ENCODE measurements at places on chromosomes 3 and 15.

GRCh38 chr3:124092811-124093210 lies 100.9 kb upstream of the ROPN1 start:
- no peak for DNase-seq

- no peak for DNase-seq
Observed at GRCh38 chr3:162718697-162719096, 1222.1 kb downstream of the OTOL1 start.

- no peak for DNase-seq
Observed at GRCh38 chr15:36671017-36671416, 91.6 kb downstream of the CDIN1 start.

DNA sequence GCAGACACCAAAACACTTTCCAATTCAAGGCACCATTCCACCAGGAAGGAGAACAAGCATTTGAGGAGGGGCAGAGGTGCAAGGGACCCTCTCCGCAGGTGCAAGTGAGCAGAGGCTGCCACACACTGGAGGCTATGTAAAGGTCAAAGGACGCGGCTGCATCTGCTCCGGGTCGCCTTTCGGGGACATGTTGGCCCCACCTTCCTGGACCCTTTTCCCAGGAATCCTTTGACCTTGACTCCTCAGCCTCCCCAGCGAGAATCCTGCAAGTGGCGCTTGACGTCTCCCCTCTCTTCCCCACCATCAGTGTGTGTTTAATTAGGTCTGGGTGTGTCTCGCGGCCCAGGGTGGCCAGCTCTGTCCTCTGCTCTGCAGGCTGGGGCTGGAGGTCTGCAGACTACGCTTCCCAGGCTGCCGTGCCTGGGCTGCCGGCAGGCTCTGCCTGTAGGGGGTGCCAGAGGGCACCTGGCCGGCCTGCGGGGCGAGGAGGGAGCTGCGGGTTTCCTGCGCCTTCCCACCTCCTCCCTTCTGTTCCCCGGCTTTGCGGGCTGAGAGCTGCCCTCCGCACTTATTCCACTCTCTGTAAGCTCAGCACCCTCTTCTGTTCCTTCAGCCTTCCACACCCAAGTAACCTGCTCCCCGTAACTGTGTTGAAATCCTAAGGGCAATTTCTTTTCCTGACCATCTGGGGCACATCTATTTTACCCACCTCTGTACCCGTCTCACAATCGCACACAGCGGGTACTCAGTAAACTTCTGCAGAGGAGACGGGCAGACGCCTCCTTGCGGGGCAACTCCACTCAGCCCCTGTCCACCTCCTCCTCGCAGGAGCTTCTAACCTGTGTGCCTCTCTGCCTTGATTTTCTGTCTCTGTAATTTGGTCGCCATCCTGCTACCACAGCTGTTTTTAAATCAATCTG lies 129.8 kb downstream of the NSMCE3 start:
- DNase-seq = peak; percentile 34

DNA sequence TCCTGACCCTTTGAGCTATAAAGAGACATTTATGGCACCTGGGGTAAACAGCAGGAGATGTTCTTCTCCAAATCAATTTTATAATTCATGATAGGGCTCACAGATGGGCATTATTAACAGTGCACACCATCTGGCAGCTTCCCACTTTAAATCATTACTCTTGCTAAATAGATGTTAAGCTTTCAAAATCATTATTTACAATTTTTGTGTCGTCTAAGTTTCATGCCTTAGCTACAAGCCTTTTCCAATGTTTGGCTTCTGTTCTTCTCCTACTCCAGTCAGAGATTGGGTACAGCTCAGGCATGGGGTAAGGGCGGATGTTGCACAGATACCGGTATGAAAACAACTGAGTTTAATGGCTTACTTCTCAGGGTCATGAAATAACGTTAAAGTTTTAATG lies 120.9 kb upstream of the PFN2 start:
- DNase-seq = no peak

DNA sequence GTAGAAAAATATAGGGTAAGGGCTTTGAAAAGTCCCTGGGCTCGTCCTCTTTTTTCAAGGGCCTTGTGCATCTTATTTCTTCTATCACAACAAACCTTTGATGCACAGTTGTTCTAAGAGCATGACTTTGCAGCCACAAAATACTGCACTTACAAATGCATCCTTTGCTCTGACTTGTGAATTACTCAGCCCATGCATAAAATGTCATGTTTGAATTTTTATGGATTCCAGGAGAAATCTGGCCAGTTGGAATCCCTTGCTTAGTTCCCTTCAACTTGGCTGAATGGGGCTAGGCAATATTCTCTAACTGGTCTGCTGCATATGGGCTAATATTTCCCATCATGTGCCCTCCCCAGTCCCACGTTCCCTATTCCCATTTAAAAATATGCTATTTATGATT lies 523.9 kb upstream of the RGMA start:
- DNase-seq = no peak

- no peak for DNase-seq
Observed at GRCh38 chr3:191301017-191301416, 28.2 kb upstream of the CCDC50 start.

DNA sequence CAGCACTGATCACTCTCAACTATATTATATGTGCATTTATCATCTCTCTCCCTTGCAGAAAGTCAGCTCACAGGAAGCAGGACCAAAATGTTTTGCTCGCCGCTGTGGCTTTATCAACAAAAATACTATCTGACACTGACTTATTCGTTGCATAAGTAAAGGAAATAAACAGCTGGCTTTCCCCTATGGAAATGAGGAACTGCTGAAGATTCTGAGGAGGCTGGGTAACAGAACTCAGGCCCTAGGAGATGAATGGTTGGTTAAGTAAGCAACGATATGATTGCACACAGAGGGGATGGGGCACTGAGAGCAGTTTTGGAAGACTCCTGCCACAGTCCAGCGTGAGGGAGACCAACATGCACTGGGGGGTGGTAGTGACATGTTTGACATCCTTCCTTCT lies 181.1 kb downstream of the STT3B start:
- DNase-seq = no peak

DNA sequence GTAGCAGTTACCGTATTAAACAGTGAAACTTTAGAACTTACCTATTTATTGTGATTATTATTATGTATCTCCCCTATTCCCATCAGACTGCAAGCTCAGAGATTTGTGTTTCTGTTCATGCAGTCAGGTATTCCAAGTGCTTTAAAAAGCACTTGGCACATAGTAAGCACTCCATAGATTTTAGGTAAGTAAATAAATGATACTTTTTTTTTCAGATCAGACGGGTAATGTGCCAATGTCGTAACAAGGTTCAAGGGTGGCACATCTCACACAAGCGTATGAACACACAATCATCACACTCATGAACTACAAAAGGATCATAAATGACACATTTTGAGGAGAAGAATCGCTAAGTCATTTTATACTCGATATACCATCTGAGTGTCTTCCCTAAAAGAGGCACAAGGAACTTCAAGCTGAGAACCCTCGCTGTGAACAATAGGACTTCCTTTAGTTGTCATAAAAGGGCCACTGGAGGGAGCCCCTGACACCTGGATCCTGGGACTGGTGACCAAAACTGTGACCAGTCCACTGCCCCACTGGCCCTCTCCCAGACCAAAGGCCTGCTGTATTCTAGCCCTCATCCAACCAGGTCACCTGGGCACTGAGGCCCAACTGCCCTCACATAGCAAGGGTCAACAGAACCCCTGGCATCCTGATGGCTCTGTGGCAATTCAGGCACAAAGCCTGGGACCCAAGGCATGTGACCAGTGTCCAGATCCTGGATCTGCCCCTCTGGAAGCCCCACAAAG lies 32.1 kb downstream of the KIF9 start:
- no peak for DNase-seq

GRCh38 chr3:194536871-194537637 lies 50.3 kb upstream of the ATP13A3 start:
- DNase-seq = no peak

DNA sequence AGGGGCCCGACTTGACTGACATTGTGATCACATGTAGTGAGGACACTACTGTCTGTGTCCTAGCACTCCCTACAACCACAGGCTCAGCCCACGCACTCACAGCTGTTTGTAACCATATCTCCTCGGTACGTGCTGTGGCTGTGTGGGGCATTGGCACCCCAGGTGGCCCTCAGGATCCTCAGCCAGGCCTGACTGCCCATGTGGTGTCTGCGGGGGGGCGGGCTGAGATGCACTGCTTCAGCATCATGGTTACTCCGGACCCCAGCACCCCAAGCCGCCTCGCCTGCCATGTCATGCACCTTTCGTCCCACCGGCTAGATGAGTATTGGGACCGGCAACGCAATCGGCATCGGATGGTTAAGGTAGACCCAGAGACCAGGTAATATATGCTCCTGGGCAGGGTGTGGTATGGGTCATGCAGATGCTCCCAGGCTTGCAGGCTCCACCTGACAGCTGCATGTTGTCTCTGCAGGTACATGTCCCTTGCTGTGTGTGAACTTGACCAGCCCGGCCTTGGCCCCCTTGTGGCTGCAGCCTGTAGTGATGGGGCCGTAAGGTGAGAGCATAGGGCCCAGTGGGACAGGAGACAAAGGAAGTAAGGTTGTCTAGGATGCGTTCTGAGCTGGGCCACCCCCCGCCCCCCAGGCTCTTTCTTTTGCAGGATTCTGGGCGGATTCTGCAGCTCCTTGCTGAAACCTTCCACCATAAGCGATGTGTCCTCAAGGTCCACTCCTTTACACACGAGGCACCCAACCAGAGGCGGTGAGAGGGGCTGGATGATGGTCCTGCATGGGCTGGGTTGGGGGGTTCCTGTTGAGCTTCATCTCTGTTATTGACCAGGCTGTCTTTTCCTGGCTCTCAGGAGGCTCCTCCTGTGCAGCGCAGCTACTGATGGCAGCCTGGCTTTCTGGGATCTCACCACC lies 4.4 kb downstream of the DALRD3 start:
- DNase-seq = no peak

DNA sequence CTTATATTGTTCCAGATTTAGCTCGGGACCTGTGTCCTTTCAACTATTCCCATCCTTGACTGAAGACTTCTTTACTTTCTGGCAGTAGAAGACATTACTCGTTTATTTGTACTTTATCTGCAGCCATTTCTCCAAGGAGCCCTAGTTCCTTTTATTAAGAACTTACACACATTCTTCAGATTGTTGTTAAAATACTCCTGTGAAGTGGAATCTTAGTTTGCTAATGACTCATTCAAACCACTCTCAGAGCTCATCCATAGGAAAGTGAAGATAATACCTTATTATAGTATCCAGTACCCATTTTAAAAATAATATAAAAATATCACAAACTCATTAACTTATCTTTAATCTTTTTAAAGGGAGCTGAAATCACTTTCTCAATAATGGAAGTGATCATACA lies 63.5 kb downstream of the C3orf70 start:
- DNase-seq = no peak

All from stimulated activated CD8-positive, alpha-beta memory T cell treated with anti-CD3 and anti-CD28 coated beads, Interleukin-2, amount 100 ng/mL, for 1 hour (primary cell).